ENCODE measurements at places on chromosomes 12 and 14.

GRCh38 chr12:122889761-122890520, 6.0 kb downstream of the VPS37B start:
- H3K4me1 ChIP-seq, result peaks cover 80% of the 10 kb centered on the region
- H3K4me3 ChIP-seq, result no peak overlapping the region
- H3K27ac ChIP-seq, result peak overlapping the region; percentile 67
- no peak for DNase-seq
- peaks cover 17% of the 10 kb centered on the region for H3K36me3 ChIP-seq

DNA sequence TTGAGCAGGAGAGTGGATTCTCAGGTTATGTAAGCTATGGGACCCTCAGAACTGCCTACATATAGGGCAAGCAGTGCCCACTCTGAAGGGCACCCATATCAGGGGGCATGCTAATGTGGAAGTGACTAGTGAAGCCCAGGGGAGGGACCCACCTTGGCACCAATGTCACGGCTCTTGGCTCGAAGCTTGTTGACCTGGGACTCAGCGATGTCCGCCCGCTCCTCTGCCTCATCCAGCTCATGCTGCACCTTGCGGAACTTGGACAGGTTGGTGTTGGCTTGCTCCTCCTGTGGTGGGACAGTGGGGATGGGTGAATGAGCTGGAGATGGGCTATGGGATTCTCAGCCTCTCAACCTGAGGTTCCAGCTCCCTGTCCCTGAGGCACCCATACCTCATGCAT, 5.4 kb downstream of the CMTM5 start:
- H3K27me3 ChIP-seq, result peaks cover 7% of the 10 kb centered on the region
- H3K36me3 ChIP-seq, result no peaks in the 10 kb centered on the region
- peaks cover 8% of the 10 kb centered on the region for H3K4me1 ChIP-seq
- no peak overlapping the region for H3K4me3 ChIP-seq

DNA sequence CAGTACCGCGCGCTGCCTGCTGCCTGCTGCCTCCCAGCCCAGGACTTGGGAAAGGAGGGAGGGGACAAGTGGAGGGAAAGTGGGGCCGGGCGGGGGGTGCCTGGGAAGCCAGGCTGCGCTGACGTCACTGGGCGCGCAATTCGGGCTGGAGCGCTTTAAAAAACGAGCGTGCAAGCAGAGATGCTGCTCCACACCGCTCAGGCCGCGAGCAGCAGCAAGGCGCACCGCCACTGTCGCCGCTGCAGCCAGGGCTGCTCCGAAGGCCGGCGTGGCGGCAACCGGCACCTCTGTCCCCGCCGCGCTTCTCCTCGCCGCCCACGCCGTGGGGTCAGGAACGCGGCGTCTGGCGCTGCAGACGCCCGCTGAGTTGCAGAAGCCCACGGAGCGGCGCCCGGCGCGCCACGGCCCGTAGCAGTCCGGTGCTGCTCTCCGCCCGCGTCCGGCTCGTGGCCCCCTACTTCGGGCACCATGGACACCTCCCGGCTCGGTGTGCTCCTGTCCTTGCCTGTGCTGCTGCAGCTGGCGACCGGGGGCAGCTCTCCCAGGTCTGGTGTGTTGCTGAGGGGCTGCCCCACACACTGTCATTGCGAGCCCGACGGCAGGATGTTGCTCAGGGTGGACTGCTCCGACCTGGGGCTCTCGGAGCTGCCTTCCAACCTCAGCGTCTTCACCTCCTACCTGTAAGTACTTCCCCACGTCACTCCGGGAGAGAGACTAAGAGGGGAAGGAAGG, at the start of gene LGR5:
TSS of gene LGR5 (plus strand) at position 186 of the 732 bp plus-strand sequence. CDS start at position 469, 283 bp downstream.
- no peak within 1 kb of the TSS for H3K27ac ChIP-seq
- peaks cover 73% of the 10 kb centered on the region for H3K27me3 ChIP-seq
- peak within 1 kb of the TSS; percentile 60 for H3K4me3 ChIP-seq
- DNase-seq, result no peak
- peaks cover 19% of the 10 kb centered on the region for H3K4me1 ChIP-seq

GRCh38 chr14:105993814-105994213, 467.4 kb downstream of the TMEM121 start:
- no peak overlapping the region for H3K4me3 ChIP-seq
- DNase-seq, result no peak
- H3K27ac ChIP-seq, result no peak overlapping the region
- no peaks in the 10 kb centered on the region for H3K36me3 ChIP-seq

DNA sequence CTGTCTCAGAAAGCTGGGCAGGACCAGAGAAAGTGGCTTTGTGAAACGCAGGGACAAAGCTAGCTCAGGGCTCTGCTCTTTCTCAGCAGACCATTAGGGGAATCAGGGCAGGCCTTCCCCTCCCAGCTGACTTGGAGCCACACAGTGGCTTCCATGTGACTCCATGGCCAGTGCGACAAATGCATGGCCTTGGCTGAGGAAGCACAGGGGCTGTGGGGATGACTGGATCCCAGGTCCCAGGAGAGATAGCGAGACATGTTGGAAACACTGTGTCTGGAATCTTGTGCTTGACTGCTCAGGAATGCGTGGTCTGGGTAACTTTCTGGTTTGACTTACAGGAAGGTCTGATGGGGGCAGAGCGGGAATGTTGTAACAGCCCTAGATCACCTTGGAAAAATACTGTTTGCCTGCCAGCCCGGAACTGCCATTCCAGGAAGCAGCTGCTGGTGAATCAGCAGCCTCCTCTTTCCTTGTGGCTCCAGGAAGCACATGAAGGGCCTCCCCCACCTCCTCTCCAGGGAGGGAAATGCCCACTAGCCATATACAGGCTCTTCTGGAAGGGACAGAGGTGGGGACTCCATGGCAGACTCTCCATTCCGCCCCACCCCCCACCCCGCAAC, 133.5 kb upstream of the HIF1A start:
- peaks cover 13% of the 10 kb centered on the region for H3K36me3 ChIP-seq
- H3K4me3 ChIP-seq, result no peak overlapping the region
- H3K4me1 ChIP-seq, result peaks cover 52% of the 10 kb centered on the region
- H3K27me3 ChIP-seq, result no peaks in the 10 kb centered on the region
- no peak overlapping the region for H3K27ac ChIP-seq

GRCh38 chr14:100785626-100786025, 40.3 kb upstream of the MEG3 start:
- no peaks in the 10 kb centered on the region for H3K36me3 ChIP-seq
- no peaks in the 10 kb centered on the region for H3K27me3 ChIP-seq
- H3K4me1 ChIP-seq, result no peaks in the 10 kb centered on the region
- no peak for DNase-seq

- no peaks in the 10 kb centered on the region for H3K36me3 ChIP-seq
- H3K4me1 ChIP-seq, result no peaks in the 10 kb centered on the region
- DNase-seq, result no peak
- no peak overlapping the region for H3K27ac ChIP-seq
Observed at GRCh38 chr14:60003991-60004390, 84.0 kb downstream of the LRRC9 start.

- DNase-seq, result no peak
- H3K36me3 ChIP-seq, result no peaks in the 10 kb centered on the region
- H3K4me3 ChIP-seq, result no peak overlapping the region
- H3K27me3 ChIP-seq, result no peaks in the 10 kb centered on the region
- no peak overlapping the region for H3K27ac ChIP-seq
- H3K4me1 ChIP-seq, result no peaks in the 10 kb centered on the region
Observed at GRCh38 chr12:18304609-18305008, 43.3 kb downstream of the PIK3C2G start.
